ENCODE measurements at places on chromosomes 11 and 22. TPM values are rescaled to one million over a fixed set of nuclear protein-coding genes. Genes with fewer than 3 reads are reported as not detected.

MAPK8IP2 gene
- 0.58 TPM for total RNA-seq

SPON1 gene
- 0.47 TPM for total RNA-seq

IFTAP gene
- 29.9 TPM for total RNA-seq

GSC2 gene
- total RNA-seq: not detected

MUC6 gene
- total RNA-seq: not detected

PDGFD gene
- total RNA-seq: 31.1 TPM

GNAZ gene
- total RNA-seq: 0.78 TPM

INPP5J gene
- 0.35 TPM for total RNA-seq

SPECC1L gene
- 27.1 TPM for total RNA-seq

CECR2 gene
- 1.2 TPM for total RNA-seq

GRCh38 chr22:41690476-41690875, 1.8 kb upstream of the SNU13 start:
- no peak for DNase-seq

DNA sequence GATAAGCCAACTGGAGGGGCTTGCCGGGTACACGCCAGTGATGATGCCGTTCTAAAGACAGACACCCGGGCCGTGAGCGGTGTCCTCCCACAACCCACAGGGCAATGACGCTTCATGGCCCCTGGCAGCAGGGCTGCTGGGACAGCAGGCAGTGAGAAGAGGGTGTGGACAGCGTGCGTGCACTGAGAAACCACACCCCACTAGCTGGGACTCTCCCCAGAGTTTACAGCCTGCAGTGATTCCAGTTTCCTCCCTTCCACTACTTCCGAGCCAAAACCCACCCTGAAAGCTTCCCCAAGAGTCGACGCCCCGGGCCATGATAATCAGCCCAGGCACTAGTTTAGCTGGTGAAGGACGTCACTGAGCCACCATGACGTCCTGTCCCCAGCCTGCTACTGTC, 29.2 kb downstream of the CPT1A start:
- no peak for DNase-seq

- no peak for DNase-seq
Measured at GRCh38 chr11:46675288-46675851, 25.0 kb downstream of the ARHGAP1 start.

DNA sequence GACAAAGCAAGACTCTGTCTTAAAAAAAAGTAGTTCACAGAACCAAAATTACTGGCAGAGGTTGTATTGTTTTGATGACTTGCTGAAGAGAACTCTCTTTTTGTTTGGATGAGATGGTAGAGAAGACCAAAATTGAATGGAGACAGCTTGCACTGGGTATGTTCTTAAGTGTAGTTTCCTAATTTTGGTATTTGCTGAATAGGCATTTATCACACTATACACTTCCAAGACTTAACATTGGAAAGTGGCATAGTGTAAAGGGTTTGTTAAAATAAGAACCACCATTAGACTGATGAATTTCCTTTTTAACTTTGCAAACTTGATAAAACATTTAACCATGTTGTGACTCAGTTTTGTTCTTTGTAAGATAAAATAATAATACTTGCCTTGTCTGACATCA, 5.3 kb upstream of the DCUN1D5 start:
- no peak for DNase-seq

DNA sequence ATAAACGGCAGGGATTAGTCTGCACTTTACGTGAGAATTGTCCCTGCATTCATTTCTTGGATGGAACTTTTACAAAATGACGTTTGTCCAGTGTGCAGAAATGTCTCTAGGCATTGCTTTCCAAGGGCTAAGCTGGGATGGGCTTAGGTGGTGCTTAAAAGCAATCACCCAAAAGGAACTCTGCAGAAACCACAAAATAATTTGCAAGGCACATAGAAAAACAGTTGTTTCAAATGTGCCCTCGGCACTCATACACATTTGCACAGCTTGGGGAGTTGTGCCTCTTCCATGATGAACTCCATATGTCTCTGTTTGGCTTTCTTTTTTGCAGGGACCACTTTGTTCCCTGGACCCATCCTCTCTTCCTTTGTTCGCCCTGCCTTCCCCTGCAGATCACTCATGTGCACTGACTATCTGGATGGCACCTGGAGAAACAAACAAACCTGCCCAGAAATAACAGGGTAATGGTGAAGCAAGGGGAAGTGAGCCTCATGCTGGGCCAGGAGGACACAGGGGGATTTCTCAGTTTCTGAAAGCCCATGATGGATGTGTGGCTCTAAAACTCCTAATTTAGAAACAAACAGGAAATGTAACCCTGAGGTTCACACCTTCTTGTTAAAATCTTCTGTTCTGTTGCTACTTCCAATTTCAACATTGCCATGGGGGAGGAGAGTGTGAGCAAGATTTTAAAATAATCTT, 150.2 kb downstream of the SNX19 start:
- no peak for DNase-seq

GRCh38 chr11:109972181-109972715, 120.9 kb upstream of the ZC3H12C start:
- no peak for DNase-seq

DNA sequence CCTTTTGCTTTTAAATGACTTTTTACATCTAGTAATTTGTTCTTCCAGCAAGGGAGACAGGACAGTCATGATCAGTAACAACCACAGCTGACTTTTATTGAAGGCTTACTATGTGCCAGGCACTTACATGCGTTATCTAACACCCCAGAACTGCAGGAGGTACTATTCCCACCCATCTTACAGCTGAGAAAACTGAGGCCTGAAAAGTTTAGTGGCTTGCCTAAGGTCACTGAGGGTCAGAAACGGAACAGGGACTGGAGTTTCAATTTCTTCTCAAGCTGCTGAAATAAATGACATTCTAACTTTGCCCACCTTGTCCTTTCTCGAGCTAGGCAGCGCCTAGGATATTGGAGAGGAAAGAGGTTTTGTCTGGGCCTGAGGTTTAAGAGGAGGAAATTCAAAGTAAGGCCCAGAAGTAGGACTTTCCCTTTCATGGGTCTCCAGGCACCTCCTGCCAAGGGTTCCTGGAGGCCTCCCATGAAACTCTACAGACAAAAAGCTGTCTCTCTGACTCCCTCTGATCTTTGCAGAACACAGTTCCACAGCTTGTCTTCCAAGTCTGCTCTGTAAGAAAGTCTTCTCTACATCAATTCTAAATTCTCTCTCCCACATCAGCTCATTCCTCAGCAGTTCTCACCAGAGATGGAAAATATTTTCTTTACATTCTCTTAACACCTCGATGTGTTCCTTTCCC, 102.2 kb downstream of the NAT10 start:
- no peak for DNase-seq

- no peak for DNase-seq
Measured at GRCh38 chr11:116840224-116840745, 2.9 kb upstream of the APOA1 start.

GRCh38 chr11:78161346-78161745, 21.9 kb upstream of the ALG8 start:
- no peak for DNase-seq

DNA sequence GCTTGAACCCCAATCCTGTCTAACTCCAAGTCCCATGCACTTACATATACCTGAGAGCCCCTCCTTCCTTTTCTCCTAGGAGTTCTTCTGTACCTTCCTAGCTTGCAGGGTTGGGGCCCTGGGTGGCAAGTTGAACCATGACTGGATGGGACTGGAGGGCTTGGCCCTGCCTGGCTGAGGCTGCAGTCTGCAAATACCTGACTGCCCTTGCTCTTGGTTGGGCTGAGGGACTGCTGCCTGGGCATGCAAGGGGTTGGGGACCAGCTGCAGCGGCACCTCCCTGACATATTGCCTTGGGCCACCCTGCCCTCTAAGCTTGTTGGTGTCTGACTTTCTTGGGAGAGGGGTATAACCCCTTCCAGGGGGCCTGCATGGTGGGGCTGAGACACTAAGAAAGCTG, 9.8 kb upstream of the SLC39A13 start:
- DNase-seq: no peak

- no peak for DNase-seq
Measured at GRCh38 chr11:133819114-133819513, 26.2 kb downstream of the SPATA19 start.

- DNase-seq: no peak
Measured at GRCh38 chr11:61162092-61162941, 1.1 kb upstream of the VPS37C start.

GRCh38 chr11:37394236-37394870, 796.3 kb upstream of the RAG2 start:
- DNase-seq: no peak

- no peak for DNase-seq
Measured at GRCh38 chr11:2825261-2825888, 60.2 kb downstream of the CDKN1C start.

DNA sequence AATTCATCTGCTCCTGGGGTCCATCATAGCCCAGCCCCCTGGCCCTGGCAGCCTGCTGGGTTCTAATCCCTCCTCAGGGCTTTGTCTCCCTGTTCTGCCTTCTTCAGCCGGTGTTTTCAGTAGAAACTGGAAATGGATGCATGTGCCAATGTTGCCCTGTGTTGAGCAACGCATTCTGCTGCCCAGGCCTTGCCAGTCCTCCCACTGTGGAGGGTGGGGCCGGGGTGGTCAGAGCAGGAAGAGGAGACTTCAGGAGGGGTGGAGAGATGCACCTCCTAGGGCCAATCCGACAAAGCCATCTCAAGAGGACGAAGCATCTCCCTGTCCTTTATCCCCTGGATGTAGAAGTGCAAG, 27.6 kb upstream of the ZBTB16 start:
- no peak for DNase-seq

DNA sequence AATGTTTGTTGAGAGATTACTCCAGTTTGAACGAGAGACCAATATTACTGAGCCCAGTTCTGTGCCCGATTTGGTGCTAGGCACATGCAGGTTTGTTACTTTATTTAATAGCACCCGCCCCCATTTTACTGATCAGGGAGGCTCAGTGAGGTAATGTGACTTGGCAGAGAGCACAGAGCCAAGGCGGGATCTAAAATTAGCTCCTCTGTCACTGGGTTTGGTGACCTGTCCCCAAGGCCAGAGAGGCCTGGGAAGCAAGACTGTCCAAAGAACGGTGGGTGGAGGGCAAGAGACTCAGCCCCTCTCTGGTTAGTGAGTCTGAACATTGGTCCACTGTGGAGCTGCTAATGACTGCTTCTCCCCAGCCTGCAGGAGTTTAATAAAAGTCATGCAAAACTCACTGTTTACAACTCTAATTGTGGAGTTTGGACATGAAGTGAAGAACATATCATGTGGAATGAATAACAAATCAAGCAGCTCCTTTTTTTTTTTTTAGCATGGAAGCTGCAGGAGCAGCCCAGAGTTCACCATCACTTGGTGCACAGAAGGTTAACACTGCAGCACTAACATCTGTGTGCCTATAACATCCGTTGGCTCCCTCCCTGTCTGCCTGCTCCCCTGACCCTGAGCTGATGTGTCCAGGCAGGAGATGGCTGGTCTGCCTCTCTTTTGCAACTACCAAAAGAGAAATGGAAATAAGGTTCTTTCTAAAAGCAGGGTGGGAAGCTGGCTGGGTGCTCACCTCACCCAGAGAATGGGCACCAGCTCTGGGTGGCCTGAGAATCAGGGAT, 39.0 kb downstream of the CSNK2A3 start:
- no peak for DNase-seq

- no peak for DNase-seq
Measured at GRCh38 chr11:44453871-44454270, 111.6 kb upstream of the CD82 start.

GRCh38 chr22:49536571-49537131, 291.0 kb downstream of the BRD1 start:
- no peak for DNase-seq

DNA sequence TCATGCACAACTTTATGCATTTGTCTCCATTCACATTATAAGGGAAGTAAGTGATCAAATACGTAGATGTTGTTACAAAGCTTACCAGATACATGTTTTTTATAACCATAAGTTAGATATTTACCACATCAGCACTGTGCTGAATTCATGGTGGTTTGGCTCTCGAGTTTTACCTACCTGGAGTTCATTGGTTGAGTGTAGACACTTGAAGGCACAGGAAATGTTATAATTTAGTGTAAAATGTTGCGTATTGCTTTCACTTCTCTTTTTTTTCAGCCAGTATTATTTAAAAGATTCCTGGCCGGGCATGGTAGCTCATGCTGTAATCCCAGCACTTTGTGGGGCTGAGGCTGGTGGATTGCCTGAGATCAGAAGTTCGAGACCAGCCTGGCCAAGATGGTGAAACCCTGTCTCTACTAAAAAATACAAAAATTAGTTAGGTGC, 53.1 kb upstream of the GRK2 start:
- DNase-seq: no peak

GRCh38 chr11:75154646-75155569, 4.0 kb downstream of the SLCO2B1 start:
- DNase-seq: no peak

DNA sequence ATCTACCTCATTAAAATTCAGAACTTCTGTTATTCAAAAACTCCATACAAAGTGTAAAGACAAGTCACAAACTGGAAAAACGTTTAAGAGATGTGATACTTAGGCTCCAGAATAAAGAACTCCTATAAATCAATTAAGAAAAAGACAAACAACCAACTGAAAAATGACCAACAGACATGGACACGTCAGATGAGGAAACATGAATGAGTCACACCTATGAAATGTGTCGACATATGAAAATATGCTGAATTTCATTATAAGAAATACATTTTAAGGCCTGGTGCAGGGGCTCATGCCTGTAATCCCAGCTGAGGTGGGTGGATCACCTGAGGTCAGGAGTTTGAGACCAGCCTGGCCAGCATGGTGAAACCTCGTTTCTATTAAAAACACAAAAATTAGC, 78.7 kb downstream of the ENTHD1 start:
- DNase-seq: no peak

All from glomerular endothelial cell (primary cell).